ENCODE measurements at places on chromosomes 3 and 15. TPM values are rescaled to one million over a fixed set of nuclear protein-coding genes. Genes with fewer than 3 reads are reported as not detected.

DNA sequence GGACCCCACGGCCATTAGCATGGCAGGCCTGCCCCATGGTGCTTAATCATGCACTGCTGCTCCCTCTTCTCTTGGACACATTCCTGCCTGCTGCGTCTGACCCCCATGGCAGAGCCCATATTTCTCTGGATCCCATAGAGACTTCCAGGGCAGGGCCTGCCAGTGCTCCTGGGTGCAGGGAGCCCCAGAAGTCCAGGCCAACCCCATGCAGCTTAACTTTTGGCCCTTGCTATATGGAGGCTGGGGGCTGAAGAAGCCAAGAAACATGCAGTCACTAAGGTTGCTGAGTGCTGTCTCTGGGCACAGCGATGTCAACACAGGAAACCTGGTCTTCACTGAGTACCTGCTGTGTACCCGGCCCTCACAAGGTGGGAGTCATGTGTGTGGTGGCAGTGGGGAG is 11.3 kb upstream of the PRKCD start:
- no peak for DNase-seq

- no peak for DNase-seq
Observed at GRCh38 chr3:38283810-38284755, 2.0 kb downstream of the SLC22A14 start.

GRCh38 chr3:66991459-66991858 is 6.6 kb upstream of the KBTBD8 start:
- DNase-seq: peak; percentile 32

- DNase-seq: peak; percentile 9
Observed at GRCh38 chr3:35659768-35660167, 20.4 kb downstream of the ARPP21 start.

Gene ARNT2
- total RNA-seq: 0.25 TPM

Gene GOLGA8S
- total RNA-seq: 0.04 TPM

DNA sequence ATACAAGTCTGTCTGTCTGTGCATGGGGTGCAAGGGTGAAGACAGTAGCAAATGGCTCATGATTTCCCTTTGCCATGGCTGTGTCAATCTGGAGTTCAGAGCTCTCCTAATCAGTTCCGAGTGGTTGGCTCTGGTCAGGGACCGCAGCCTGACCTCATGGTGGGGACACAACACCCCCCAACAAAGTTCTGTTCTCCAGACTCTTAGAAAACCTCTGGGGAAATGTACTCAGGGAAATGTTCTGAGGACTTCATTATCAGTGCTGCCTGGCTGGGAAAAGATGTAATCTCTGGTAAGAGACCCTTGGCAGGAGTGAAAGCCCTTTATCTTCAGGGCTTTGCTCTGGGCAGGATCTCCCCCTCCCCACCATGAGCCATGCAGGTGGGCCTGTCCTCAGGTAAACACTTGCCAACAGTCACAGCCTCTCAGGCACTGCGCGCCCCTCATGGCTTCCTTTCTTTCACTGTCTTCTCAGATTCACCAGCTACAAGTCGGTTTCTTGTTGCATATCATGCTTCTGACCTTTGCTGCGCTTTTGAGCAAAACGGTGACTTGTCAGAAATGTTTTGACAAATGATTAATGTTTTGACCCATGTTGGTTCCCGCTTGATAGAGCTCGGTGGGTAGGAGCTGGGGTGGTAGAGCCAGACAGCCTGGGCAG is 95.5 kb downstream of the ST6GAL1 start:
- no peak for DNase-seq

Gene C2CD4A
- total RNA-seq: not detected

Gene GOLGA8O
- total RNA-seq: not detected

DNA sequence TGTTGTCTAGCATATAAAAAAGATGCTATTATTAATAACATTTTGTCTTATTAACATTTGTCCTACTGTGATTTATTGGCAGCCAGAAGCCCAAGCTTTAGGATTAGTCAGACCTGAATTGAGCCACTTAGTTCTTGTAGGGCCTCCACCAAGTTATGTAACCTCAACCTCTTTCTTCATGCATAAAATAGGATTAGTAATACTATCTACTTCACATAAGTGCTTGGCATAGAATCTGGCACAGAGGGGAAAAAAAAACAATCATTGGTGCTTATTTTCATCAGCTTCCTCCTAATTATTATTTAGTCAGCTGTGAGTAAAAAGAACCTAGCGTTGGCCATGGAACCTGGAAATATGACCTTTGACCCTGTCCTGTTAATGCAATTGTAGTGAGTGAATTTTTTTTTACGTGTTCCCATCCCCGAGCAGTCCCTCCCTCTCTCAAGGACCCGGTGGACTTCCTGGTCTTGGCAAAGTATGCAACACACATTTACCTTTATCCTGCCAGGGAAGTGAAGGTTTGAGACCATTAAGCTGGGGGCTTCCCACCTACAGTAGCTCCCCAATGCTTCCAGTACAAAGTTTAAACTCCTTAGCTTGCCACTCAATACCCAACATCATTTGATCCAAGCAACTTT is 136.8 kb downstream of the FHIT start:
- DNase-seq: no peak

- DNase-seq: no peak
Observed at GRCh38 chr3:127736801-127737539, 64.2 kb downstream of the ABTB1 start.

GRCh38 chr3:128078322-128078721 is 26.1 kb downstream of the SEC61A1 start:
- DNase-seq: no peak
